Endothelial cell (in vitro differentiated cells): ENCODE measurements at places on chromosomes 16 and 17. TPM values are rescaled to one million over a fixed set of nuclear protein-coding genes. Genes with fewer than 3 reads are reported as not detected.

RSL1D1 gene
- total RNA-seq = 86.9 TPM

CBFB gene
- 65.8 TPM for total RNA-seq

FBXW10 gene
- total RNA-seq = not detected

GPR142 gene
- total RNA-seq = 0.18 TPM

DPEP2 gene
- total RNA-seq = 1.0 TPM

TEX14 gene
- 0.21 TPM for total RNA-seq

LPO gene
- 0.31 TPM for total RNA-seq

GINS2 gene
- 9.1 TPM for total RNA-seq

MRPS7 gene
- 63.4 TPM for total RNA-seq

SOX8 gene
- 4.3 TPM for total RNA-seq

HAS3 gene
- 2.7 TPM for total RNA-seq

KIF18B gene
- 7.1 TPM for total RNA-seq

CCL8 gene
- not detected for total RNA-seq

SLC35G6 gene
- total RNA-seq = not detected

TGFB1I1 gene
- 42.5 TPM for total RNA-seq

NPIPA7 gene
- total RNA-seq = 5.8 TPM

DNA sequence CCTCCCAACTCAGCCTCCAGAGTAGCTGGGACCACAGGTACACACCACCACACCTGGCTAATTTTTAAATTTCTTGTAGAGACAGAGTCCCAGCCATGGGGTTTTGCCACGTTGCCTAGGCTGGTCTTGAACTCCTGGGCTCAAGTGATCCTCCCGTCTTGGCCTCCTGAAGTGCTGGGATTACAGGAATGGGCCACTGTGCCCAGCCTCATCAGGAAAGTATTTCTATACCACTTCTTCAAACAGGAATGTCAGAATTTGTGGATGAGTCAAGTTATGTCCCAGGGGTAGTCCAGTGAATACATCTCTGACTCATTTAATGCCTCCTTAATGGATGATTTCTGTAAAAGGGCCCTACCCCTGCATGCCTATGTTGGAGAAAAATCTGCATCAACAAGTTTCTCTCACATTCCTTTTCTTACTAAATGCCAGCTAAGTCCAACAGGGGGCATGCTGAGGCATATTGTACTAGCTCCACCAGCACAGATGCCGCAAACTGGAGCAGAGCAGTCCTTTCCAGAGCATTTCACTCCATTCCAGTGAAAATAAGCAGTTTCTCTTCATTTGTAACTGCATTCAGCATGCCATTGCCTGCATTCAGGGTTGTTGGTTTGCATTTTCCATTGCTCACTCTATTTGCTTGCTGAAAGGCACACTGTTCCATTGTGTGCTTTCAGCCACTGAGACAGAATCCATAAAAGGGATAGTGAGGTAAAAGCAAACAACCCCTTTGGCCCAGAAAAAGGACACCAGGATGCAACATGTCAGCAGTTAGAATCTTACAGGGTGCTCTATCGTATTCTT, 5.3 kb upstream of the CAVIN1 start:
- H3K36me3 ChIP-seq = no peaks in the 10 kb centered on the region
- DNase-seq = peak; percentile 62
- no peak overlapping the region for H3K4me3 ChIP-seq
- peaks cover 12% of the 10 kb centered on the region for H3K4me1 ChIP-seq
- peaks cover 5% of the 10 kb centered on the region for H3K27me3 ChIP-seq

DNA sequence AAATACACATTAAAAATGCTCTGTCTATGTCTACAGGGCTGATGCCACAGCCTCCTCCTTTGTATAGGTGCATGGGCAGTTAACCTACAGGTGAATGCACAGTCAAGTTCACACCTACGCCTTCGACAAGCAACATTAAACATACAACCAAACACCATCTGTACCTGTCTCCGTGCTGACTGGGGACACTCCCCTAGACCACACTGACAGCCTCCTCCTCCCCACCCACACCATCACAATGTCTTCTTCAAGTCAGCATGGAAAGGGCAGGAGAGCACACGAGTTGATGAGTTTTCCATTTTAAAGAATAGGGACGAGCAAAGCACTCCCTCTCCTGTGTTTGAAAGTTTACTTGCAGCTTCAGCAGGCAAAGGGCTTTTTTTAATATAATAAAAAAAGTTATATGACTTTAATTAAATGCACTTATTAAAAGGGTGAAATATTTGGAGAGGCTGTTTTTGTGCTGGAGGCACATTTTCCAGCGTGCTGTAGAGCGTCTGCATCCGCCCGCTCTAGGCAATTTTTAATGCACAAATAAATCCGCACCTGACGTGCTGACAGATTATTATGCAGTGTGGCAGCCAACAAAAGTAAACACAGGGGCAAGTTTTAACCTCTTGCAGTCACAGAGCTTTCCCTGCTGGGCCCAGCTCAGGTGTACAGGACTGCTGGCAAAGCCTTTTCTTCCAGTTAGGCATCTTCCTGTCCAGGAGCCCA, 367.9 kb downstream of the SOX9 start:
- no peak overlapping the region for H3K27ac ChIP-seq
- DNase-seq = no peak
- peaks cover 2% of the 10 kb centered on the region for H3K27me3 ChIP-seq
- H3K36me3 ChIP-seq = no peaks in the 10 kb centered on the region
- no peaks in the 10 kb centered on the region for H3K4me1 ChIP-seq
- H3K4me3 ChIP-seq = no peak overlapping the region

DNA sequence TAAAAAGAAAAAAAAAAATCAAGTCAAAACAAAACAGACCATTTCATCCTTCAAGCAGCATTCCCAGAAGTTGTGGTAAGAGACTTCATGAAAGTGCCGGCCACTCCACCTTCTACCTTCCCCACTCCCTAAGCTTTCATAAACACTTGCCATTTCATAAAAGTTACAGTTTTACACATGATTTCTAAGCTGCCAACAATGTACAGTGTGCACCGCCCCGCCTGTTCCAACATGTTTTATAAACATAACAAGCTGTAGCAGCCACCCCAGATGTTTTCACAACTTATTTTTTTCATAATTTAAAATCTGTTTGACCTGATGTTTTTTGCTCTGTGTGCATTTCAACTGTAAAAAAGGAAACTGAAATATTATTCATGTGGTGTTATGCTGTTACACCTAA, 608.1 kb downstream of the TOX3 start:
- no peaks in the 10 kb centered on the region for H3K27me3 ChIP-seq
- DNase-seq = no peak
- H3K27ac ChIP-seq = no peak overlapping the region
- no peak overlapping the region for H3K4me3 ChIP-seq
- H3K4me1 ChIP-seq = peaks cover 3% of the 10 kb centered on the region

DNA sequence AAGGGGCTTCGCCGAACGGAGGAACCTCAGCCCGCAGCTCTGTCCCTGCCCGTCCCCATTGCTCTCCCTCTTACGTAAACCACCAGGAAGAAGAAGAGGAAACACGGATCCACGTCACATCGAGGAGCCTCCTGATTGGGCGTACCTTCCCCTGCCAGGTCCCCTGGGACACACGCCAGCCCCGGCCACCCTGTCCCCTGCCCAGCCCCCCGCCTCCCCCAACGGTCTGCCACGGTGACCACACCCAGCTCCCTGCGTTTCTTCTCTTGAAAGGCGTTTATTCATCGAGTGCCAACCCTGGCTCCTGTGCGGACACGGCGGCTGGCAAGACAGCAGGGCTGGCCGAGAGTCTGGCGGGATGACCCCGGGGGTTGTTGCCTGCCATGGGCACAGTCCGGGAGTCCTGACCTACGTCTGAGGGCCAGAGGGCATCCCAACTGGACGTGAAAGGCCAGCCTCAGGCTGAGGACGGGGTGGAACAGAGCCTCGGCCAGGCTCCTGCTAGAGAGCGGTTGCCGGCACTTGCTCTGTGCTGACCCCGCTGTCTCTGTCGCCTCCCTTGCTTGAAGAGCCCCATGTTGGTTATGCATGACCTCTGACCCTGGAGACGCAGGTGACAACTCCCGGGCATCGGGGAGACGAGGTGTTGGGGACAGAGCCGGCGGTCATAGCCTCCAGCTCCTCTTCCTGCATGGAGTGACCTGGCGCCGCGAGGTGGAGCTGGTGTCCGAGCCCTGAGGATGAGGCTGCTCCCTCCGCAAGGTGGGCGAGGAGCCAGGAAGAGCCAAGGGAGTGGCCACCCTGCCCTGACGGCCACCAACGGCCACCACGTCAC, 40.5 kb upstream of the ACSF3 start:
- no peak for DNase-seq
- no peaks in the 10 kb centered on the region for H3K4me1 ChIP-seq
- peaks cover 3% of the 10 kb centered on the region for H3K27me3 ChIP-seq
- H3K27ac ChIP-seq = no peak overlapping the region

DNA sequence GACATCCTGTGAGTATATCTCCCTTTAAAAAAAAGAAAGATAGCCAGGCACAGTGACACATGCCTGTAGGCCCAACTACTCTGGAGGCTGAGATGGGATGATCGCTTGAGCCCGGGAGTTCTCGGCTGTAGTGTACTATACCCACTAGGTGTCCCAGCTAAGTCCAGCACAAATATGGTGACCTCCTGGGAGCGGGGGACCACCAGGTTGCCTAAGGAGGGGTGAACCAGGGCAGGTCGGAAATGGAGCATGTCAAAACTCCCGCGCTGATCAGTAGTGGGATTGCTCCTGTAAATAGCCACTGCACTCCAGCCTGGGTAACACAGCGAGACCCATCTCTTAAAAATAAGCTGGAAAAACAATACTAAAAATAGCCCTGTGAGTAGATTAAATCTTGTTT, 29.4 kb downstream of the GINS2 start:
- no peak for DNase-seq
- H3K4me1 ChIP-seq = no peaks in the 10 kb centered on the region
- H3K27ac ChIP-seq = no peak overlapping the region
- no peaks in the 10 kb centered on the region for H3K36me3 ChIP-seq
- no peak overlapping the region for H3K4me3 ChIP-seq
- peaks cover 9% of the 10 kb centered on the region for H3K27me3 ChIP-seq

GRCh38 chr17:76957678-76958464, 89.7 kb downstream of the MGAT5B start:
- H3K4me3 ChIP-seq = no peak overlapping the region
- H3K27me3 ChIP-seq = peaks cover 4% of the 10 kb centered on the region
- no peak for DNase-seq
- no peak overlapping the region for H3K27ac ChIP-seq
- H3K4me1 ChIP-seq = peaks cover 19% of the 10 kb centered on the region

DNA sequence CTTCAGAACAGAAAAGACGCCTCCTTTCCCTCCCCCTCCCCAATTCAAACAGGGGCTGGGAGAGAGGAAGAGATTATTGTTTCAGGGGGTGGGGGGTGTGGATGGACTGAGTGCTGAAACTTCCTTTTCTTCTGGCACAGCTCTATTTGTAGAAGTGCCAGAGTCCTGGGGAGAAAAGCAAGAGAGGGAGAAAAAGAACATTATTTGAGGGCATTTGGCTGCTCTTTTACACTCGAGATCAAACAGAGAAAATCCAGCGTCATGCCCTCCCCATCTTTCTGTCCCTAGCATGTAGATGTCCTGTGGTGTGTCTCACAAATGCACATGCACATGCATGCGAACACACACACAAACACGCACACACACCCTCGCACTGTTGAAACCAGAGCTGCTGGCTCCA, 13.0 kb downstream of the ARL4D start:
- H3K27me3 ChIP-seq = no peaks in the 10 kb centered on the region
- peak overlapping the region; percentile 26 for H3K4me3 ChIP-seq
- H3K36me3 ChIP-seq = no peaks in the 10 kb centered on the region
- DNase-seq = no peak

- H3K4me1 ChIP-seq = peaks cover 28% of the 10 kb centered on the region
- peaks cover 32% of the 10 kb centered on the region for H3K36me3 ChIP-seq
- peak overlapping the region; percentile 63 for H3K27ac ChIP-seq
- peak overlapping the region; percentile 70 for H3K4me3 ChIP-seq
- no peak for DNase-seq
Measured at GRCh38 chr17:58344791-58345157, 7.2 kb downstream of the SUPT4H1 start.

DNA sequence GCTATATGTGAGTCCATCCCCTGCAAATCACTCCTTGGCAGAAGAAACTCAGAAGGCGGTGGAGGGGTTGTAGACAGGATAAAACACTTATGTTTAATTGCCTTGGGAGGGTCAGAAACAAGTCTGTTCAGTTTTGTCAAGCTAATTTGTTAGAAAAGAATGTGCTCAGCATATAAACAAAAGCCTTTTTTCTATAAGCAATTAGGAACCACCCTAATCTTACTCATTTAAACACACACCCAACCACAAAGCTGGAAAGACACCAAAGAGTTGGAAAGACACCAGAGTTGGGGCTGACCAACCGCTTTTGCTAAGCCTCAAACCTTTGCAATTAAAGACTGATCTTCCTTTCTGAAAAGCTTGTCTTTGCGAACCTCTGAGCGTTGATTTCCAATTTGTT, 439.2 kb upstream of the ERCC4 start:
- H3K4me3 ChIP-seq = no peak overlapping the region
- no peak overlapping the region for H3K27ac ChIP-seq
- DNase-seq = no peak
- peaks cover 2% of the 10 kb centered on the region for H3K27me3 ChIP-seq

- DNase-seq = no peak
- H3K27ac ChIP-seq = no peak overlapping the region
- no peaks in the 10 kb centered on the region for H3K36me3 ChIP-seq
- no peak overlapping the region for H3K4me3 ChIP-seq
Measured at GRCh38 chr17:34770586-34770985, 190.7 kb downstream of the CCT6B start.

GRCh38 chr17:40345161-40345993, 19.2 kb downstream of the GJD3 start:
- H3K27ac ChIP-seq = peak overlapping the region; percentile 98
- DNase-seq = peak; percentile 72
- peaks cover 22% of the 10 kb centered on the region for H3K27me3 ChIP-seq
